SJSA1 (cell line): ENCODE measurements at places on chromosomes 11 and 22. TPM values are rescaled to one million over a fixed set of nuclear protein-coding genes. Genes with fewer than 3 reads are reported as not detected.

DNA sequence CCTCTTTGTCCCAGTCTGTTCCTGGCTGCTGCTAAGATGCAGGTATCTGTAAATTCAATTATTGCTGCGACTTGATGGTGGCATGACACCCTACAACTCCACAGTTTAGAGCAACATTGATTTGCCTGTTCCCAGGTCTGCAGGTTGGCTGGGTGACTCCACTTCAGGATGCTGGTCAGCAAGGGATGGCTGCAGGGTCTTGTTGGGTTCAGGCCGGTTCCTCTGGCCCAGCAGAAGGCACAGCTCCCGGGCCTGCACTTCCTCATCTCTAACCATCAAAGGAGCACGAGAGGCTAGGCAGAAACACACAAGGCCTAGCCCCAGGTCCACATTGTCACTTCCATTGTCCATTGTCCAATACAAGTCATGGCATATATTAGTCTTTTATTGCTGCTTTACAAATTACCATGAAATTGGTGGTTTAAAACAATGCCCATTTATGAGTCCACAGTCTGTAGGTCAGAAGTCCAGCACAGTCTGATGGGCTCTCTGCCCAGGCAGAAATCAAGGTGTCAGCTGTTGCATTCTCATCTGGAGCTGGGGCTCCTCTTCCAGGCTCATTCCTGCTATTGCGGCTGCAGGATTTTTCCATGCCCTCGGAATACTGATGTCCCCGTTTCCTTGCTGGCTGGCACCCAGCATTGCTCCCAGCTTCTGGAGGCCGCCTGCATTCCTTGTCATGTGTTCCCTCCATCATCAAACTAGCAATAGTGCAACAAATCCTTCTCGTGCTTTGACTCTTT lies 96.6 kb upstream of the LMO1 start:
- DNase-seq: no peak

Gene APOL3
- 2.6 and 4.7 TPM in 2 replicates for total RNA-seq

GRCh38 chr22:46612341-46612903 lies 7.8 kb upstream of the GRAMD4 start:
- no peak for DNase-seq

Gene RASSF10
- not detected in 2 replicates for total RNA-seq

Gene CHRNA10
- total RNA-seq: 0.28 and 0.71 TPM in 2 replicates

DNA sequence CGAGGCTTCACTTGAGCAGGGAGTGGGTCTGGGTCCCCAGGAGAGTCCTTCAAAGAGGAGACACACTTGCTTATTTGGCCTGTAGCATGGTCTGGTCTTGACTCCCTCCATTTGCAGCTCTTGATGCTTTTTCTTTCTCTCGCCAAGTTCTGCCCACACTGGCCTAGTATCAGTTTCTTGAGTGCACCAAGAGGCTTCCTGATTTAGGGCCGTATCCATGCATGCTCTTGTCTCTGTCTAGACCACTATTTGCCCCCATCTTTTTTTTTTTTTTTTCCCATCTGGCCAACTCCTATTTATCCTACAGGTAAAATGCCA lies 170.7 kb downstream of the GRIK4 start:
- no peak for DNase-seq

DNA sequence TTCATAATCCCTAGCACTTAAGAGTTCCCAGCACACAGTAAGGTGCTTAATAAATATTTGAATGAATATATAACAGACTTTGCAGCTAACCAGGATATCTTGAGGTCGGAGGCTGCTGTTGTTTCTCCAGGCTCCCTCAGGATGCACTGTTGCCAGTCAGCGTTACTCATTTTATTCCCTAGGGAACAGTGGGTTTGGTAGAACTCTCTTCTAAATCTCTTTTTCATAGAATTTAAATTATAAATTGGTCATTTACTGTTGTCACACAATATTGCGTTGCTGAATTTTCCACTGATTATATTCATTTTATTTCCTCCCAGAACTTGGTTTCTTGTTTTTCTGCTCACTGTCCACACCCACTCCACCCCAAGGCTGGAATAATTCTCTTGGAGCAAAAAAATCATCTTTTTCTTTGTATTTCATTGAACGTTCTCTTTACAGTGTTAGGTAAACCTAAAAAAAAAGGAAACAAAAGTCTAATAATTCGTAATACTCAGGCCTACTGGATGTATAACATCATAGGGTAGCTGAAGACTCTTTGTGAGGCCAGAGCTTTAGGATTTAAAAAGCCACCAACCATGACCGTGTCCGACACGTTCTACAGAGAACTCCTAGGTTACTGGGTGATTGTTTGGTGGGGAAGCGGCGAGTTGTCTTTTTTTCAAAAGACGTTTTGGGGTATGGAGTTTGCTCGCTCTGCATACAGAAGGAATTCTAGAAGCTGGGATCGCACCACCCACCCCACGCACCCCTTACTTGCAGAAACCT lies 766 bp upstream of the CAPRIN1 start:
- peak; percentile 21 for DNase-seq

Gene ACR
- not detected in 2 replicates for total RNA-seq

Gene IMMP1L
- 6.5 and 50.9 TPM in 2 replicates for total RNA-seq

DNA sequence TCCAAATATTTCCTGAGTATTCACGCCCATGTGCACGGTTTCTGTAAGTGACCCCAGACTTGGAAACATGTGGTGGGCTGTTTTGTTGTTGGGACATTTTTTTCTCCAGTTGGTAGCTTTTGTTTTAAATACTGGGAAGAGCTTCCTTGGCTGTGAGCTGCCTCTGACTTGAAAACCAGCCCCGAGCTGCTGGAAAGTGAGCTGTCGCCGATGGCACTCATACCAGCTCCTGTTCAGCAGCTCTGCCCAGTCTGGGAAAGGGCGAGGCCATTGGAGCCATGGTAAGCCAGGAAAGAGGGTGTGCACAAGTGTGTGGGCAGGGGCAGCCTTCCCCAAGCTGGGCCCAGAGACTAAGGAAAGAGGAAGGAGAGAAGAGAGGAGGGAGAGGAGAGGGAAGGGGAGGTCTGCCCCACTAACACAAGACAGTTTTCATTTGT lies 3.2 kb upstream of the FLI1 start:
- DNase-seq: no peak

Gene FGF19
- total RNA-seq: 3.0 and 10.3 TPM in 2 replicates

DNA sequence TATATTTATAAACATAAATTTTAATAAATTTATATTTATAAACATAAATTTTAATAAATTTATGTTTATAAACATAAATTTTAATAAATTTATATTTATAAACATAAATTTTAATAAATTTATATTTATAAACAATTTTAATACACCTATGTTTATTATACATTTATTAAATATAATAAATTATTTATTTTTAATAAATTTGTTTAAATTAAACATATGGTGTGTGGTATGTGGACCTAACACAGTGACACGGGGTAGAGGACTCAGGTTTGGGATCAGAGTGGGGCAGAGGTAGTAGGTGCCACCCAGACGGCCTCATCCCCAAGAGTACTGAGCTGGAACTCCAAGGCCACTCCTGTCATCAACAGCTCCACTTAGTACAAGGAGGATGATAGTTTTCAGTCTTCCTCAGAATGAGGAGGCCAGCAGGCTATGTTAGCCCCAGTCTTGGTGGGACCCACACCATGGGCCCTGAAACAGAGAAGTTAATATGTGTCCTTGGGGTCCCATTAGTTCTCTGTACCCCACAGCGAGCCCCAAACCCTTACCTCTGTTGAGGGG lies 46.7 kb upstream of the BID start:
- DNase-seq: no peak

DNA sequence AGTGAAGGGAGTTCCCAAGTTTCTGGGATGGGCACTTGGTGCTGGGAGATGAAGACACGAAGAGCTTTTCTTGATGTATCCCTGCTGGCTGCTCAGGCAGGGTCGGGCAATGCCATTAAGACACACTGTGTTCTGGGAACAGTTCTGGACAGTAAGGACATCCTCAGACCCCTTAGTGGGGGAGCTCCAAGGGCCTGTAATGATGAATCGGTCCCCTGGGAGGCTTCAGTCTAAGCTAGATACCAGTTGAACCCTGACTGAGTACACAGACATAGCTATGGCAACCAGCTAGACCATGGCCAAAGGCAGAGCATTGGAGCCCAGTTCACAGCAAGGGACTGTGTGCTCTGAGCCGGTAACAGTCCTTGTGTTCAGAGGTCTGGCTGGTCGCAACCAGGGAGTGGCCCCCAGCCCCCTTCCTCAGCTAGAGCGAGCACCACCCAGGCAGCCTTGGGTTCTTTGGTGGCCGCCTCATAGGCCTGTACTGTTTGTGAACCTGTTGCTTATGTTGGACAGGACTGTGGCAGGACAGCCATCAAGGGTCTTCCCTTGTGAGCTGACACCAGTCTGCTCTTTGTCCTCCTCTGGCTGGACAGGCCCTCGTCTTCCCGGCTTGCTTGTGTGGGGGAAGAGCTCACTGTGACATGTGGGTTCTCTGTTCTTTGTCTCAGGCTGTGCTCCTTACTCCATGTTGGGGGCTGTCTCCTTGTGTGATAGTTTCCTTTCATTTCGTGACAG lies 25.0 kb downstream of the MED15 start:
- no peak for DNase-seq

GRCh38 chr11:6570691-6571427 lies 32.6 kb downstream of the RRP8 start:
- no peak for DNase-seq

GRCh38 chr11:131248588-131248987 lies 121.8 kb upstream of the NTM start:
- DNase-seq: no peak

- DNase-seq: peak; percentile 41
Observed at GRCh38 chr22:30920407-30920806, 48.2 kb downstream of the MORC2 start.
